Stimulated activated CD4-positive, alpha-beta T cell treated with anti-CD3 and anti-CD28 coated beads, Interleukin-1b, Interleukin-23, amount 100 ng/mL, for 4 hours (primary cell): ENCODE measurements at places on chromosomes 16 and 17.

GRCh38 chr17:54990118-54990517, 21.6 kb downstream of the STXBP4 start:
- no peak for DNase-seq

GRCh38 chr17:73090396-73091202, 1.9 kb downstream of the SLC39A11 start:
- DNase-seq, result no peak

DNA sequence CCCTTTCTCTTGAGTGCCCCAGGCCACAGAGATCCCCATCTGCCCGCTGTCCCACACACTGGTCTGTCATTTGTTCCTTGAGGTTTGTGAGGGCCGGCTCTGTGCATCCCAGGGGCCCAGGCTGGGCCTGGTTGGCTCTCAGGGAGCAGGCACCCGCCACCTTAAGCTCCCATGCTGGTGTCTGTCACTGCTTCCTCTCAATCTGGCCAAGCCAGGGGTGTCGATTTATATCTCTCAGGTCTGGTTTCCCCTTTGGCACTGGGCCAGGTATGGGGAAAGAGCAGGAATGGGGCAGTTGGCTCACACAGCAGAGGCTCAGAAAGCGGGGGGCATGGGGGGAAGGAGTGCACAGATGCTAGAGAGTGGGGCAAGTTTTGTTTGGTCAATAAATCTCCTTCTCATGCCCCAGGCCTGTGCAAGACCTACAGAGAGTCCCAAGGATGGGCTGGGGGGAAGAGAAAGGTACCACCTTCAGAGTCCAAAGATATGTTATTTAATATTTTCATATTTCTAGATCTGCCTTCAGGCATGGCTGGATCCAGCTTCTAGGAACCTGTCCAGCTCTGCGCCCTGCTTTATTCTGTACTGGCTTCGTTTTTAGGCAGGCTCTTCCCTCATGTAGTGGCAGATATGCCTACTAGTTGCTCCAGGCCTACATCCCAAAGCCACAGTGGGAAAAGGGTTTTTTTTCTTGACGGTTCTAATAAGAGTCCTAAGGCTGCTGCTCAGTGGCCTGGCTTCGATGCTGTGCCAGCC, 34.3 kb downstream of the IL4R start:
- DNase-seq, result no peak

DNA sequence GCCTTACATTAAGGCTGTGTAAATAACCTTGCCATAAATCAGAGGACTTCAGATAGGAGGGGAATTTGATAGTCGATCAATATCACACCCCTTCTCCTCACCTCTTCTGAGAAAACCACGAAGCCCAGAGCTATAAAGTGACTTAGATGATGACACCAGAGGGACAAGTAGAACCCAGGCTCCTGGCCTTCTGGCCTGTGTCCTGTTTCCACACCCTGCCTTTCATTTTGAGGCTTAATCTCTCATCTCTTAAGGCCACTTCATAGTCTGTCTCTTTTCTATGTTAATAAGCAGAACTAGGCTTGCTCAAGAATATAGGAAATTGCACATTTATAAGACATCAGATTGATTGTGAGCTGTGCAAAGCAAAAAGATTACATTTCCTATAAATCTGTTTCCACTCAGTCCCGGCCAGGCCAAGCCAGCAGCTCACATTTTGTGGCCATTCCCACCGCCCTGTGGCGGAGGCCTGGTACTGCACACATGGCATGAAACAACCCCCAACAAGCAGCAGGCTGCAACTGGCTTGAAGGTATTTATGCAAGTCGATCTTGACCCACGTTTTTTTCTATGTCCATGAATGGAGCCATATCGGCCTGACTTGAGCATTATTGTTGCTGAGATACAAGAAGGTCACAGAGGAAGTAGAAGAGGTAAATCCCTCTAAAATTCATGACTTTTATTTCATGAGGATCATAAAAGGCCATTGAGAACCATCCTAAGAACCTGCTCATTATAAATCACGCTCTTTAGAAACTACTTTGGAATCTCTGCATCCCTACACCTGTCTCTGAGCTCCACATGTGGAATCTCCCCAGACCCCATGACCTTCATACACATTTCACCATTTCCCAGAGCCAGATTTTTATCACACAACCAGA, 93.7 kb downstream of the PMP22 start:
- DNase-seq, result no peak

- no peak for DNase-seq
Observed at GRCh38 chr16:30621765-30622164, 11.6 kb upstream of the ZNF689 start.

GRCh38 chr17:58273453-58274104, 7.2 kb downstream of the MPO start:
- DNase-seq, result no peak

DNA sequence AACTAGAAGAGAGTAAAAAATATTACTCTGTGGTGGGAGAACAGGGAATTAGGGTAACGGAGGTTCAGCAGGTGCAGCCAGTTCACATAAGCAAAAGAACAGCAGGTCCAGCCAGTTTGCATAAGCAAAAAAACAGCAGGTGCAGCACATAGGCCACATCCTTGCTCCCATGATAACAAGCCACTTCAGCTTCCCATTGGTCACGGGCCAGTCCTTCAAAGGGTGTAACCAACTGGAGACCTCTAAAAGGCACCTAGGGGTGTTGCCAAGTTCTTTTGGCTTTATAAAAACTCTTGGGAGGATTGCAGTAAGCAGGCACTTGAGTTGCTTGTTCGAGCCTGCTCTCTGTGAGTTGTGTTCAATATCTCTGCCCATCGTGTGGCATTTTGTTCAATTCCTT, 488.1 kb downstream of the XYLT1 start:
- no peak for DNase-seq

- DNase-seq, result no peak
Observed at GRCh38 chr16:13780406-13781168, 139.4 kb upstream of the ERCC4 start.

- DNase-seq, result no peak
Observed at GRCh38 chr17:73799781-73800627, 155.8 kb upstream of the SDK2 start.

- DNase-seq, result no peak
Observed at GRCh38 chr17:864315-864714, 82.2 kb downstream of the MRM3 start.

DNA sequence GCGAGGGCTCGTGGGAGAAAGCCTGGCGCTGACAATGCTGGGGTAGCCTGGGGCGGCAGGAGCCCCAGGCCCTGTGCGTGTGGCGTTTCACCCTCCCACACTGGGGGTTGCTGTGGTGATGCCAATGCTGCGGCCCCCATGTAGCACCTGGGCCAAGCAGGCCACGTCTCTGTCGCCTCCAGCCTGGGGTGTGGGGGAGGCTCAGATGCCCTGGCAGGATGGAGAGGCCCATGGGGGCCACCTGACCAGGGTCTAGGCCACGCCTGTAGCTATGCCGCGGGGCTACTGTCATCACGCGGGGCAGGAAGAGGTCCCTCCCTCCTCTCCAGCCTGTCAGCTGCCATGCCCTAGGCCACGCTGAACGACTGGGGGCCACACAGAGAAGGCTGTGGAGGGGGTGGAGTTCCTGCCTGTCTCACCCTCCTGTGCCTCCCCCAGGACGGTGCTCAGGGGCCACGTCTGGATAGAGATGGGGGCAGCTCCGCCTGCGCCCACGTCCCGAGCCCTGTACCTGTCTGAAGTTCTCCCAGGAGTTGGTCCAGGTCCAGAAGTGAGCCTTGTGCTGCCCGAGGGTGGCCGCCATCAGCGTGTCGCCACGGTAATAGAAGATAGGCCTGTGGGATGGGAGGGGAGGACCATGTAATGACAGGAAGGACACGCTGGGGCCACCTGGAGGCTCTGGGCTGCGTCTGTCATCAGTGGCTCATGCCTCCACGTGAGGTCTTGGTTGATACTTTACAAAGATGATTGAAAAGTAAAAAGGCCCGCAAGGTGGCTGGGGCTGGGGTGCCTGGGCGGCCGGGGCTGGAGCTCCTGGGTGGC, 12.7 kb upstream of the APRT start:
- no peak for DNase-seq
